Pancreas (tissue), 10 donors: ENCODE measurements at places on chromosomes 6 and 20.

DNA sequence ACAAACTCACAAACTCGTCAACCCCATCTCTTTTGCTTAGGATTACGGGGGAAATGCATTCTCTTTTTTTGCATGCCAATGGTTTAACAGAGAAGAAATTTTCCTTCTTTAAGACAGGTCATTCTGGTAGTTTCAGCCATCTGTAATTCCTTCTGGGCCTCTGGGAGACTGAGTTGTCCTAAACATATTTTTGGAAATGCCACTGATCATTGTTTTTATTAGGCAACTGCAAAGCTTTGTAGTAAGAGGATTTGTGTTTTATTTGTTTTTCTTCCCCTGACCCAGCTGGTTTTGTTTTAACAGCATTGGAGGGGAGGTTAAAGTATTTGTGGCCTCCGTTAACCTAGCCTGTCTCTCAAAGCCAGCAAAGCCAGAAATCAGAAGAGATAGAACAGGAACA, 73.1 kb upstream of the ISM1 start:
- no peaks in the 10 kb centered on the region for H3K36me3 ChIP-seq
- no peak overlapping the region for H3K27ac ChIP-seq
- no peaks in the 10 kb centered on the region for H3K4me1 ChIP-seq
- H3K27me3 ChIP-seq, result no peaks in the 10 kb centered on the region
- DNase-seq, result no peak
- no peak overlapping the region for H3K4me3 ChIP-seq

- H3K4me3 ChIP-seq, result no peak overlapping the region
- DNase-seq, result no peak
- H3K27me3 ChIP-seq, result no peaks in the 10 kb centered on the region
- H3K36me3 ChIP-seq, result no peaks in the 10 kb centered on the region
- no peak overlapping the region for H3K27ac ChIP-seq
- H3K4me1 ChIP-seq, result no peaks in the 10 kb centered on the region
These were observed 576.1 kb upstream of the MARCKS start for GRCh38 chr6:113281014-113281413.

GRCh38 chr6:44867571-44868334, 460.4 kb upstream of the RUNX2 start:
- no peak for DNase-seq
- no peaks in the 10 kb centered on the region for H3K4me1 ChIP-seq
- no peaks in the 10 kb centered on the region for H3K27me3 ChIP-seq
- no peak overlapping the region for H3K4me3 ChIP-seq
- no peak overlapping the region for H3K27ac ChIP-seq

- no peaks in the 10 kb centered on the region for H3K4me1 ChIP-seq
- no peak overlapping the region for H3K4me3 ChIP-seq
- no peak for DNase-seq
These were observed 12.2 kb upstream of the TAF8 start for GRCh38 chr6:42038163-42038562.

DNA sequence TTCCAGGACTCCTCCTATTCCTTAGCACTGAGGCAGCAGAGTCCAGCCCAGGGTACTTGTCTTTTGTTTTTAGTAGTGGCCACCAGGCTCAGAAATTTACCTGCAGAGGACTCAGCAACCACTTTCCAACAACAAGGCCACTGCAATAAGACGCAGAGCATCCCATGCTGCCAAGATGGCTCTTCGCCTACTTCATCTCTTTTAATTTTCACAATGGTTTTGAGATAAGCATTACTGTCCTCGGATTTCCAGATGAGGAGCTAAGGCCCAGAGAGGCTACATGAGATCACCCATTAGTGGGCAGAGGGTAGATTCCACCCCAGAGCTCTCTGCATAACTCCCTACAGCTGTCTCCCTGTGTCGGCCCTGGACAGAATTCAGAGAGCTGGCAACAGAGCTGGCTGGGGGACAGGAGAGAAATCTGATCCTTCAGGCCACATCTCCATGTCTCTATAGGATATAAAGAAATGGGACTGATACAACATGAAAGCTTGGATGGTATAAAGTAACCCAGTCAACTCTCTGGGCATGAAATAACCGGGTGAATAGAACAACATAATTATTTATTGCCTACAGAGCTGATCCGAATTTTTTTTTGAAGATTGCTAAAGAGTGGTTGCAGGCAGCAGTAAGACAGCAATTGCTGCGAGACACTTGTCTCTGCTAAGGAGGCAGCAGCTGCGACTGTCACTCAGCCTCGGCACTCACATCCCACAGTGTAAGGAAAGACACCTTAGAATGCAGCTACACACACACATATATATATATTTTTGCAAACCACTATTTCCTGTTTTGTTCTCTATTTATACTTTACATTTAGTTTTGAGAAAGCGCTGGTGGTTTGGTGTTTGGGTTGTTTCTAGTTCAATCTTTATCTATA, 37.2 kb downstream of the SCML4 start:
- no peak overlapping the region for H3K27ac ChIP-seq
- no peak for DNase-seq
- H3K4me1 ChIP-seq, result no peaks in the 10 kb centered on the region
- no peaks in the 10 kb centered on the region for H3K36me3 ChIP-seq

- H3K36me3 ChIP-seq, result no peaks in the 10 kb centered on the region
- peak; percentile 39 for DNase-seq
- H3K27me3 ChIP-seq, result no peaks in the 10 kb centered on the region
- H3K27ac ChIP-seq, result no peak overlapping the region
- no peaks in the 10 kb centered on the region for H3K4me1 ChIP-seq
- H3K4me3 ChIP-seq, result no peak overlapping the region
These were observed 191.5 kb downstream of the DLL1 start for GRCh38 chr6:170099387-170099786.

DNA sequence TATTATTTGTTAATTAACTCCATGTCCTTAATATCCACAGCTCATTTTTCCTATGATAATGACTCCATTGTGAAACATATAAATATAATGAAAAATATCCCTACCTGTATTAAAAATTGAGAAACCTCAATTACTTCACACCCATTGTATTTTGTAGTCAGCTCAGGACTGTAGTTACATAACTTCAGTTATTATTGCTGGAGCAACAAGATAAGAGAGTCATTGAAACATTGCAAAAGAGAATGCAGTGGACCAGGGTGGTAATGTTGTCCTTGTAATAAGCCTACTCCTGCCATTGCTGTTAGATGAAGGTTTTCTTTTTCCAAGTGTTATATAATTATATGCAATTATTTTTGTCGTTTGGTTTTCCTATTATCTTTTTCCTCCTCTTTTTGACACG, 184.4 kb downstream of the PRL start:
- H3K27ac ChIP-seq, result no peak overlapping the region
- H3K36me3 ChIP-seq, result no peaks in the 10 kb centered on the region
- H3K4me1 ChIP-seq, result peaks cover 2% of the 10 kb centered on the region
- no peak overlapping the region for H3K4me3 ChIP-seq
- no peak for DNase-seq
- H3K27me3 ChIP-seq, result no peaks in the 10 kb centered on the region

DNA sequence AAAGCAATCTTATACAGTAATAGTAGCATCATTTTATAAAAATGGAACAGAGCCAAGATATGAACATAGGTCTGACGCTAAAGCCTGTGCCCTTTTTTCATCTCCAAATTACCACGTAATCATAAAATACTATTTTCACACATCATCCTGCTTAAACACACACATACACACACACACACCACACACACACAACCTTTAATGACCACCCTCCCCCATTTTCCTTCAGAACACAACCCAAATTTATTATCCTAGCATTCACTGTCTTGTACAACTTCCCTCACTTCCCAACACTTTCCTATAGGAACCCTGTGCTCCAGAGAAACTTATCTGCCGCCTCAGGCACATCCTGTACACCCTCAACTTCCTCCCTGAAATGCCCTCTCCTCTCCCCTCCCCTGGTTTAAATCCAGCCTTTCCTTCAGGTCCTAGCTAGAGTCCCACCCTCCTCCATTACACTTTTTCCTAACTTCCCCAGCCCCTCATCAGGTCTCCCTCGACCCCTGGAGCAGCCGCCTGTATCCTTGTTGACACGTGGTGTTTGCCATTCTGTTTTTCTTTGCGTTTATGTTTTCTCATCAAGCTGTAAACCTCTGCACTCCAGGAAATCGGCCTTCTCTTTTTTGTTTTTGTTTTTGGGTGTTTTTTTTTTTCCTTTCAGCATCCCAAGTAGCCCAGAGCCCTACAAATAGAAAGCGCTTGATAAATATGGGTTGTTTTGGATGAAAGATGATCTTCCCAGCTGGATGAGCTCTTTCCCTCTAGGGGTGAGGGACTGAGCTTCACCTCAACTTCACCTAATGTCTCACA, 968 bp upstream of the MMP24 start:
- no peak overlapping the region for H3K27ac ChIP-seq
- no peaks in the 10 kb centered on the region for H3K27me3 ChIP-seq
- H3K4me3 ChIP-seq, result no peak overlapping the region
- H3K4me1 ChIP-seq, result no peaks in the 10 kb centered on the region
- no peaks in the 10 kb centered on the region for H3K36me3 ChIP-seq
- no peak for DNase-seq

DNA sequence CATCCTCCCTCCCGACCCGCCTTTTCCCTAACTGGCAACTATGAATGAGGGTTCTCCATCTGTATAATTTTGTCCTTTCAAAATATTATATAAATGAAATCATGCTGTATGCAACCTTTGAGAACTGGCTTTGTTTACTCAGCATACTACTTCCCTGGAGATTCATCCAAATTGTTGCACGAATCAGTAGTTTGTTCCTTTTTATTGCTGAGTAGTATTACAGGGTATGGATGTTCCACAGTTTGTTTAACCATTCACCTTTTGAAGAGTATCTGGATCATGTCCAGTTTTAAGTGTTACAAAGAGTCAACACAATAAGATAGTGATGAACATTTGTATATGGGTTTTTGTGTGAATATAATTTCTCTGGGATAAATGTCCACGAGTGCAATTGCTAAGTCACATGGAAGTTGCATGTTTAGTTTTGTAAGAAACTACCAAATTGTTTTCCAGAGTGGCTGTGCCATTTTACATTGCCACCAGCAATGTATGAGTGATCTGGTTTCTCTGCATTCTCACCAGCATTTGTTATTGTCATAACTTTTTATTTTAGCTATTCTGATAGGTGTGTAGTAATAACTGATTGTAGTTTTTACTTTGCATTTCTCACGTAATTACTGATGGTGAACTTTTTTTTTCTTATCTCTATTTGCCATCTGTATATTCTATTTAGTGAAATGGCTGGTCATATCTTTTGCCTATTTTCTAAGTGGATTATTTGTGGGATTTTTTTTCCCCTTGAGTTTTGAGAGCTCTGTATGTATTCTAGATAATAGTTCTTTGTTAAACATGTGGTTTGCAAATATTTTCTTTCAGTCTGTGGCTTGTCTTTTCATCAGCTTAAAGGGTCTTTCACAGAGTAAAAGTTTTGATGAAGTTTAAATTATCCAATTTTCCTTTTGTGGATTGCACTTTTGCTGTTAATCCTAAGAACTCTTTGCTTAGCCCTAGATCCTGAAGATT, 14.4 kb upstream of the RNF24 start:
- no peak for DNase-seq
- no peak overlapping the region for H3K27ac ChIP-seq
- H3K4me1 ChIP-seq, result no peaks in the 10 kb centered on the region
- H3K36me3 ChIP-seq, result no peaks in the 10 kb centered on the region

- no peaks in the 10 kb centered on the region for H3K36me3 ChIP-seq
- no peak overlapping the region for H3K27ac ChIP-seq
- no peaks in the 10 kb centered on the region for H3K4me1 ChIP-seq
- no peak for DNase-seq
- H3K4me3 ChIP-seq, result no peak overlapping the region
These were observed 233.8 kb downstream of the LRFN2 start for GRCh38 chr6:40353197-40353966.

DNA sequence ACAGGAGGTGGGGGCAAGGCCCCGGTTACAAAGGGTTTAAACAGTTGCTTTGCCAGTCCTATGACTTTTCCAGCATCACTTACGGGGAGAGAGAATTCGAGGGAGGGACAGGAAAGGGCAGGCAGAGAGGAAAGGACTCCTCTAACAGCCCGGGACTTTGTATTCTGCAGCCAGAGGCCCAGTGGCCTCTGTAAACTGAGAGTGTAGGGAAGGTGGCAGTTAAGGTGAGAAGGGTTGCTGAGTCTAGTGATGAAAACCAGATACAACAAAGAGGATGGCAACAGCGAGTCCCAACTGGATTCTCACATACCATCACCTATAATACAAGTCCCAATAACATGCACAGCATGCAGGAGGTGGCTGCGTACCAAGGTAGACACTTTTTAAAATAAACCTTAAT, 13.5 kb downstream of the PLAGL2 start:
- H3K27me3 ChIP-seq, result no peaks in the 10 kb centered on the region
- peaks cover 11% of the 10 kb centered on the region for H3K4me1 ChIP-seq
- peaks cover 33% of the 10 kb centered on the region for H3K36me3 ChIP-seq
- H3K4me3 ChIP-seq, result no peak overlapping the region
- no peak for DNase-seq
- H3K27ac ChIP-seq, result no peak overlapping the region
